Activated naive CD4-positive, alpha-beta T cell treated with anti-CD3 and anti-CD28 coated beads, Interleukin-2, amount 10 ng/mL, durations not matched to agents 5 hours and 36 hours (primary cell): ENCODE measurements at places on chromosomes 4 and X. TPM values are rescaled to one million over a fixed set of nuclear protein-coding genes. Genes with fewer than 3 reads are reported as not detected.

Gene LNX1
- not detected for total RNA-seq

Gene TCP11X2
- total RNA-seq, result not detected

Gene XG
- total RNA-seq, result not detected

Gene ZNF185
- 0.50 TPM for total RNA-seq

Gene ZNF157
- total RNA-seq, result 0.48 TPM

Gene STATH
- total RNA-seq, result not detected

Gene NEIL3
- 27.5 TPM for total RNA-seq

Gene ERCC6L
- 8.2 TPM for total RNA-seq

Gene NUDT10
- 0.35 TPM for total RNA-seq

Gene PLAC1
- total RNA-seq, result not detected

Gene AFP
- total RNA-seq, result not detected

Gene RIBC1
- 0.88 TPM for total RNA-seq

Gene CT45A2
- not detected for total RNA-seq

Gene UGT2B15
- not detected for total RNA-seq

Gene UNC5C
- total RNA-seq, result not detected
